A549 (cell line): ENCODE measurements at places on chromosomes 12 and 14. TPM values are rescaled to one million over a fixed set of nuclear protein-coding genes. Genes with fewer than 3 reads are reported as not detected.

- DNase-seq, result no peak
Measured at GRCh38 chr12:92786045-92786444, 83.3 kb downstream of the PLEKHG7 start.

DNA sequence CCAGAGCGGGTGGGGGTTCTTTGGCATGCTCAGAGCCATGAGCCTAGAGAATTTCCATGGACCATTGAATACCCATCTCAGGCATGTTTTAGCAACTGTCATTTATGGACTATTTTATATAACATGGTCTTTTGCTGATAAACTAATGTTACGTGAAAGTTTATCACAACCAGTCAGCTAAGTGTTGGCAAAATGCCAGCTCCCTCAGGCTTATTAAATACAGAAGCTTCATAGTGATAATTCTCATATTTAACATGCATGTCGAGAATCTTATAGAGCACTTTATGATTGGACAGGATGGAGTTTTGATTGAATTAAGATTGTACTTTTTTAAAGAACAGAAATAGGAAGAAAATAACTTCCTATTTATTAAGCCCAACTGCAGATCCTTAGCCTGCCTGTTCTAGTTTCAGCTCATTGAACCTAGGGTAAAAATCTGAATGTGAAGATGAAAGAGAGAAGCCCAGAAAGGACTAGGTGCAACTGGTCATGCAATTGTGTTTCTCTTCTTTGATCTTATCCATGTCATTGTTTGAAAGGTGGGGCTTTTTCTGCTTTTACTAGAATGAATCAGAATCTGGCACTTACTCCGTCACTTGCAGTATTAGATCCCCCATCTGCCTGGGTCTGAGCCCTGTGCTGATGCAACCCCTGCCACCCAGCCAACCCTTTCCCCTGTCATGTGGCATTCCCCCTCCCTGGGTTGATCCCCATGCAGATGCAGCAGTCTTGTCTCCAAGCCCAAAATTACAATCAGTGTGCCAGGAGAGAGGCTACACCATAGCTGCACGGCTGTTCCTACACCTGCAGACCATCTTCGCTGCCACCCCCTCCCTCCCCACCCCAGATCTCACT lies 134.6 kb upstream of the EVL start:
- DNase-seq, result no peak

DNA sequence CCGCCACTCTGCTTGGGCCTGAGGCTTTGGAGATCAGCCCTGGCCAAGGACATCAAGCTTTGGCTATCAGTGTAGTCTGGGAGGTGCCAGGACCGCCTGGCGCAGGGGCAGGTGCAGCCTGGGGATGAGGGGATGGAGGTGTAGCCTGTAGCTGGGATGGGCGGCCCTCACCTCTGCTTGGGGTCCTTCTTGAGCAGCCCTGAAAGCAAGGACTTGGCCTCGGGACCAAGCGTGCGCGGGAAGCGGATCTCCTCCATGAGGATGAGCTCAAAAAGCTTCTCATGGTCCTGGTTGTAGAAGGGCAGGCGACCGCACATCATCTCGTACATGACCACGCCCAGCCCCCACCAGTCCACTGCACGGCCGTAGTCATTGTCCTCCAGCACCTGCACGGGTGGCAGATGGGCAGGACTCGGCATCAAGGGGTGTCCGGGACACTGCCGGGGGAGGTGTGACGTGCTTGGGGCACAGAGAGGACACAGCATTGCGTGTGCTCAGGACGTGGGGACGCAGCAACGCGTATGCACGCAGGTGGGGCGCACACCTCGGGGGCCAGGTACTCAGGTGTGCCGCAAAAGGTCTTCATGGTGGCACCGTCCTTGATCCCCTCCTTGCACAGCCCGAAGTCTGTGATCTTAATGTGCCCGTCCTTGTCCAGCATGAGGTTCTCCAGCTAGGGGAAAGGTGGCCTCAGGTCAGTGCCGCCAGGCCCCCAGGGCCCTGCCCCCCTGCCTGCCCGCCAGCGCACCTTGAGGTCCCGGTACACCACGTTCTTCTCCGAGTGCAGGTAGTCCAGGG lies 20.0 kb downstream of the SIVA1 start:
- DNase-seq, result no peak

The KRT2 gene
- 0.08 TPM in 1 of 3 replicates, not detected in the others for polyA plus RNA-seq

The RPS6KL1 gene
- polyA plus RNA-seq, result 0.71 to 1.2 TPM (median 0.99 TPM) in 3 replicates

The CARMIL3 gene
- 0.60 to 0.98 TPM (median 0.94 TPM) in 3 replicates for polyA plus RNA-seq

DNA sequence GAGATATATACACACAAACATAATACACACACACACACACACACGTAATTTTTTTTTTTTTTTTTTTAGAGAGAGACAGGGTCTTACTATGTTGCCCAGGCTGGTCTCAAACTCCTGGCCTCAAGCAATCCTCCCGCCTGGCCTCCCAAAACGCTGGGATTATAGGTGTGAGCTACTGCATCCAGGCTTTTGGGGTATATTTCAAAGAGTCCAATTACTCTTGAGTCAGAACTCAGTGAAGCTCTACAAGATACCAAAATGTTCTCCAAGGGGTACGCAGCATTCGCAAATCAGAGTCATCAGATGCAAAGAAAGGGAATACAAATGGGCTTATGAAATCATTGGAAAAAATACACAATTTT lies 54.0 kb downstream of the PHLDA1 start:
- no peak for DNase-seq

DNA sequence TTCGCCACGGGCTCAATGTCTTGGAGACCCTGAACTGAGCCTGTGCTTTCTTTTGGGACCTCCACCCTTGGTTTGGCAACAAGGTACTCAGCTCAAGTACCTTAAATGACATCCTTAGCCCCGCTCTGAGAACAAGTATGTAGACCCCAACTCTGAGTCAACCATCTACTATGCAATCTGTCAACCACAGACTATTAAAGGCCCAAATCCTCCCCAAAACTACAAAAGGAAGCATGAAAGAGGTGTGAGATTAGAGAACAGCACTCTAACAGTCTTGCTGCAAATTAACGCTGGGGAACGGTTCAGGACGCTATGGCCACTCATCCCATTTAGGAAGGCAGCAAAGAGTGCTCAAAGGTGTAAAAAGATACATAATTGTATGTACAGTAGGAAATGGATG lies 52.1 kb downstream of the CCDC88C start:
- no peak for DNase-seq

DNA sequence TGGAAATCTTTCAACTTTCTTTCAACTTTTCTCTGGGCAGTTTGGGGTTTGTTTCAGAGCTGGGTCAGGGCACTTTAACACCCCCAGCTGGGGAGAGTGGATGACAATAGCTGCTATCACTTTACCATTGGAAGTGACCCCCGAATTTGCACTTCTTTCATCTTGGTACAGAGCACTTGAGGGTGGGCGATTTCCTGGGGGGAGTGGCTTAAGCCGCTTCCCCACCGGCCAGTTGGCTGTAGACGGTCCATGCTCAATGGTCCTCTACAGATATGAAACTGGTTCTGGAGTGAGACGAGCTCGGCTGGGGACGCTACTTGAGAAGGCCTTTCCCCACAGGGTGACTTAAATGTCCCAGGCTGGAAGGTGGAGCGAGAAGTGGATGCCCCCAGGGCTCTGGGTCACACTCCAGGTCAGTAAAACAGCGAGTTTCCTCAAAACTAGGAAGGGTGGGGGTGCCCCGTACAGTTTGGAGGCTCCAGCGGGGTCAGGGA lies at the start of gene VRTN:
Gene VRTN (plus strand): TSS at position 231 of the 494 bp plus-strand sequence. CDS start 8,313 bp downstream, outside the sequence.
- no peak for DNase-seq

DNA sequence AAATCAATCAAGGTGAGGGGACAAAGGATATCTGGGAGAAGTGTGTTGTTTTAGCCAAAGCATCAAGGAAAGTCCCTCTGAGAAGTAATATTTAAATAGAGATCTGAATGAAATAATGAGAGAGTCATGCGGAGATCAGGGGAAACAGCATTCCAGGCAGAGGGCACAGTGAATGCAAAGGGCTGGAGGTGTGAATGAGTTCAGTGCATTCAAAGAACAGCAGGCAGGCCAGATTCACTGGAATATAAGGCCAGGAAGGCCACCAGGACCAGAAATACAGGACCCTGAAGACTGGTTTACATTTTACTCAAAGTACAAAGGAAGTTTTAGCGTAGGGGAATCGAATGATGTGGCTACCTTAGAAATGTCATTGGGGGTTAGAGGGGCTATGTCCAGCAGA lies 436.2 kb upstream of the TMEM132C start:
- DNase-seq, result no peak

DNA sequence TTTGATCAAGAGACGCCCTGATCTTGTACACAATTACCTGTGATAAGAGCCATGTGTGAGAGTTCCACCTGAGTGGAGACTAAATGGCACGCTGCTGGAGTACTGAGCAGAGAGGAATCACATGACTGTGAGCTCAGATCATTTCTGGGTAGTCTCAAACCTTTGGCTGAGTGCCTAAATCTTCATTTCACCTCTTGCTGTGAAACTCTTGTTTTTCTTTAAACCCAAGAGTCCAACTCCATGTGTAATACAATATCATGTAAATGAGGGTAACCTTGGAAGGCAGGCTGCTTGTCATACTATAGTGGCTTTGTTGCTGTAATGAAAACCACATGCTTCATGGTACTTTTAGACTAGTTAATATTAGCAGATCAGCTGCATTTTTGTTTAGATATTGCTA lies 156.9 kb downstream of the CAND1 start:
- no peak for DNase-seq

GRCh38 chr12:75270157-75270556 lies 60.0 kb downstream of the CAPS2 start:
- DNase-seq, result no peak

DNA sequence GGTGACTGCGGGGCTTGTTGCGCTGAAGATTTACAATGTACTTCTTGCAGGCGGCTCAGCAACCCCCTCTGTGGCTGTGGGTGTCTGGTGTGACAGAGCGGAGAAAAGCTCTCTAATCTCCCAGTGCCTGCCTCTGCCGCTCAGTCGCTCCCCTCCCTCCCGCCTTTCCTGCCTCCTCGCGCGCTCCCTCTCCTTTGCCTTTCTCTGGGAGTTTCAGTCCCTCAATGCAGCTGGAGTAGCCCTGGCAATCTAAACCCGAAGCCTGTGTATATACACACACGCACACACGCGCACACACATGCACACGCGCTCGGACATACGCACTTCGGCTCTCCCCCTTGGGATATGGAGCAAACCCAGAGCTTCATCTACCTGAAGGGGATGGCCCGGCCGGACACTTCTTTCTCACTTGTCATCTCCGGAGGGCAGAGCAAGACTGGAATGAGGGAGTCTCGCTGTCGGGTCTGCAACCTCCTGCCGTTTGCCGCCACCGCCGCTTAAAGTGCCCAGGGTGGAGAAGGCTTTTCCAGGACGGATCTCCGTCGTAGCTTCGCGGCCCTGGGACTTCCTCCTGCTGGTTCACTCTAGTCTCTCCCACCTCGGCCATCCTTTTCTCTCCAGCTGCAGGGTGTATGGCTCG lies 599 bp upstream of the TRHDE start:
- peak; percentile 17 for DNase-seq

DNA sequence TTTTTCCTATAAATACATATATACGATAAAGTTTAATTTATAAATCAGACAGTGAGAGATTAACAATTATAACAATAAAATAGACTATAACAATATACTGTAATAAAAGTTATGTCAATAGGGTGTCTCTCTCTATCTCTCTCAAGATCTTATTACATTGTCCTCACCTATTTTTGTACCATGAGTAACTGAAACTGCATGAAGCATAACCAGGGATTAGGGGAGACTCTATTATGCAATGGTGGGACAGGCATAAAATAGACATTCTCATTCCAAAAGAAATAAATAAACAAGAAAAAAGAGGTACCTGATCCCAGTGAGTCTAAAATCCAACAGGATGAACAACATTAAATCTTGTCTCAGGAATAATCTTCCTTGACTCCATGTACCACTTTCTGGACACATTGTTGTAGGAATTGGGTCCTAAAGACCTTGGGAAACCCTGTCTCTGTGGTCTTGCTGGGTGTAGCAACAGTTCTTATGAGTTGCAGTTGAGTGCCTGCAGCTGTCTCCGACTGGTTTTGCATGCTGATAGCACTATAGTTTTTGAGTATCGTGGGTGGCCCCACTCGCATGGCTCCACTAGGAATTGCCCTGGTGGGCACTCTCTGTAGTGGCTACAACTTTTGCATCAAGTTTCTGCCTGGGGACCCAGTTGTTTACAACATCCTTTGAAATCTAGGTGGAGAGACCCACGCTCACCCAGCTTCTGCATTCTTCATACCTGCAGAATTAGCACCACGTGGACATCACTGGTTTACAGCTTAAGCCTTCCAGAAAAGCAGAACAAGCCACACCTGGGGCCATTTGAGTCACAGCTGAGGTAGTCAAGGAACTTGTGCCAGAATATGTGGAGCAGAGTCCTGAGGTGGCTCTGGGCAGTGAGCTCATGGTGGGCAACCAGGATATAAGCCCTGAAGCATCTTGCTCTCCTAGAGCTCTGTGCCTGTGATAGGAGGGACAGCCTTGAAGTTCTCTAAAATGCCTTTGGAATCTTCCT lies 204.7 kb downstream of the KITLG start:
- no peak for DNase-seq

The PAH gene
- polyA plus RNA-seq, result not detected in 3 replicates

- no peak for DNase-seq
Measured at GRCh38 chr14:20712904-20713303, 24.3 kb downstream of the ANG start.

DNA sequence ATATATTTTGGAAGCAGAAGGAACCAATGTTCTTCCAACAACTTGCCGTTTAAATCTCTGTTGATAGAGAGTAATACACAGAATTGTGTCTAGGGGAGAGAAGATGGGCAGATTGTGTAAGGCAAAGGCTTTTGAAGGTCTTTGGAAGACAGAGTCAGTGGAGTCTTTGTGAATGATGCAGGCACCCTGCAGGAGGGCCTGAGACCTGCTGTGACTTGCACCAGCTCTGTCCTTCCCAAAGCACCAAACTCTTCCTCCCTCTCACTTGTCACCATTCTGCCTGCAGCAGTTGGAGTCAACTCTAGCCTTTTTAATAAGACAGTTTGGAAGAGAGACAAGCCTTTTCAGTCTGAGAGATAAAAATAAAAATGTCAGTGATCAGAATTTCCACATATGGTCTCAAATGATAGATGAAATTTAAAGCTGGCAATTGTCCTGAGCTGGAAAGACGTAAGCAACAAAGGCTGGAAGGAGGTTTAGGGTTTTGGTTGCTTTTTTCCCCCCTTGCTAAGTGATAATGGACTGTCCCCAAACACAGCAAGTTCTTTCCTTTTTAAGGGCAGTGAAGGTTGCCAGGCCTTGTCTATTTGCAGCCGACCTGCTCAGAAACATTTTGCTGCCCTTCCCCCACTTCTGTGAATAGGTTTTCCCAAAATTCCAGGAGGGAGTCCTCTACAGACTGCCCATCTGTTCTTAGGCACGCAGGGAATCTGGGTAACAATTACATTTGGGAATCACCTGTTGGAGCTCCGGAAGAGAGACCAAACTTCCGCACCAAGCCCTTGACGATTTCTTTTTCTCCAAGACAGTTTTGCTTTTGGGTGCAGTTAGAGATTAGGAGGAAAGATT lies 103.0 kb upstream of the NTF3 start:
- no peak for DNase-seq

DNA sequence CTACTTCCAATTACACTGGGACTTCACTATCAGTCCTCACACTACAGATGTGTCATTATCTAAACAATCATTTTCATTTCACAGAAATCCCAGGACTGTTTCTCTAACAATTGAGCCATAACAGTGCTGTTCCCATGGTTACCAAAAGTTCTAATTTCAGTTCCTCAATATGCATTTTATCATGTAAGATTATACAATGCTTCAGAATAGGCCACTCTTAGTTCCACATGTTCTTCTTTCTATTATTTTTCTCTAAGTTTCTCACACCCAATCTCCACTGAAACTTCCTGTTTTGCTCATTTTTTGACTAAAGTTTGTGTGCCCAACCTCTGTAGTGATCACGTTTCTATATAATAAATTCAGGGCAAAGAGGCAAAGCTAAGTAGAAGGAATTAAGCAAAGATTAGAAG lies 185.8 kb downstream of the DUSP6 start:
- no peak for DNase-seq
